Thoracic aorta (tissue), 2 donors: ENCODE measurements at places on chromosomes 3 and 15.

- DNase-seq, result no peak
Measured at GRCh38 chr15:57205996-57206395, 170.3 kb upstream of the CGNL1 start.

DNA sequence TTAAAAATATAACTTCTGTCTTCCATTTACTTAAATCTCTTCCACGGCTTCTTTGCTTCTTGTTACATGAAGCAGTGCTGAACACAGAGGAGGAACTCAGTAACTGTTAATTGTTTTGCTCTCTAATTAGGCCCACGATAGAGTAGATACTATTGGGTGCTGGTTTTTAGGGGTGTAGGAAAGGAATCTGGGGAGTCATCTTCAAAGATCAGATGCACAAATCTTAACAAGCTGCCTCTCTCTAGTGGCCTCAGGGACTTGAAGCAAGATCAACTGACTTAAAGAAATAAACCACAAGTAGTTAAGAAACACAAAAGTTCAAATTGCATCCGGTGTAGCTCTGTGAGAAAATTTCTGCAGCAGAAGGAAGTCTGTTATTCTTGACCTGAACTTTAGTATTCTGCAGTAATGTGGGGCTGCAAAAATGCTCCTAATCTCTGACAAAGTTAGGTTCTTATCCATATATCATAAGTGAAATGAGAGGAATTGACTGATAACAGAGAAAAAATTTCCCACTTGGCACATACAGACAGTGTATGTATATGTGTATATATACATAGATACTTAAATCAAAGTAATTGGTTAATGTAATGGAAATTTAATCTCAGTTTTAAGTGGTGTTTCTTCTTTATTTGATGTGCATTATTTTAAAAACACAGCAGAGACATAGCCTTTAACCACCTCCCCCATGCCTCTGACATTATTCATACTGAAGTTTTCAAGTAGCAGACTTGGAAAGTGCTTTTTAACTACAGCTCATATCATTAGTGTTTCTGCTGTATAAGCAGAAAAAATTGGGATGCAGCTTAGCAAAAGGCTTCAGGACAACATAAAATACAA, 51.8 kb downstream of the CHST2 start:
- DNase-seq, result no peak

DNA sequence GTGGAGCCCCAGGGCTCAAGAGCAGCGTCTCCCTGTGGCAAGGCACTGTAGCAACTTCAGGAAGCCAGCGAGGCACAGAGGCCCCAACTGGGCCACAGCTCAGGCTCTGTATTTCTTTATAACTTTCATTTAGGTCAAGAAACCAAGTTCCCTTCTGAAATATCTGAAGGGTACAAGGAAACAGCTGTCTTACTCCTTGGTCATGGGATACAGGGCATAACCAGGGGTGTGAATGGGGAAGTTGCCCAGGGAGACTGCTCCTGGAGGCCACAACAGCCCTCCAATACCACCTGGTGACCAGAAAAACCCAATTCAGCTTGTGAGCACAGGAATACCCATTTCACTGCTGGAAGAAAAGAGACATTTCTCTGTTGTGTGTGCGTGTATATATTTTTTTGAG, 13.3 kb upstream of the SPTBN5 start:
- no peak for DNase-seq

- no peak for DNase-seq
Measured at GRCh38 chr3:182412066-182412465, 381.2 kb upstream of the ATP11B start.

GRCh38 chr15:80310776-80311175, 58.8 kb upstream of the CTXND1 start:
- no peak for DNase-seq

DNA sequence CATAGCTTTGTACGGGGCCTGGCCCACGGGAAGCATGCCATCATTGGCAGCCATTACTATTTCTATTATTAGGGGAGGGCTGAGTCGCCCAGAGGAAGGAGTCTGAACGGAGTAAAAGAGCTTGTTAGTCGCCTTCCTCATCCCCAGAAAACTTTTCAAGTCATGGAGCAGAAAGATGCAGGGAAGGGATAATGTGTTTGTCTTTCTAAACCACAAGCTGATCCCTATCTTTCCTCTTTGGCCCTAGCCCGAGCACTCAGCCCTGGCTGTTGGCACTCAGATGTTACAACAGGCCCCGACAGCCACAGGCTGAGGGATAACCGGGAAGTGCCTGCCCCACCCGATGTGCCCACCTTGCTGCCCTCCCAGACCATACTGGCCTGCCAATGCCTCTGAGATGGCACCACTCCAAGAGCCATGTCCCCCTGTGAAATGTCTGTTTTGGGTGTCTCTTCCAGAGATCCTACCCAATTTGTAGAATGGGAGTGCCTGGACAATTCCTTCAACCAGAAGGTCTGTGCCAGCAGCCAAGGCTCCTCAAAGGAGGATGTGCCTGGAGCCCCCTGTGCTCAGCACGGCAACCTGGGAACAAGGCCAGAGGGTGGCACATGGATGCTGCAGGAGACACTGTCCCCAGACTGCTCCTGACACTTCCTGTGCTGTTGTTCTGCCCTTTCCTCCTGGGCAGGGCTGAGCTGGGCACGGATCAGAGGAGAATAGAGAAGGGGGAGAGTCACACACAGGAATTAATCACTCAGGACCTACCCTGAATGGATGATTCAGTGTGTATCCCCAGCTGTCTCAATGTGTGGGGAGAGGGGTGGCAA, 10.8 kb downstream of the PAK6 start:
- DNase-seq, result no peak

- DNase-seq, result no peak
Measured at GRCh38 chr3:45978006-45978761, 17.4 kb downstream of the FYCO1 start.

- DNase-seq, result no peak
Measured at GRCh38 chr3:18987862-18988447, 160.4 kb upstream of the KCNH8 start.

DNA sequence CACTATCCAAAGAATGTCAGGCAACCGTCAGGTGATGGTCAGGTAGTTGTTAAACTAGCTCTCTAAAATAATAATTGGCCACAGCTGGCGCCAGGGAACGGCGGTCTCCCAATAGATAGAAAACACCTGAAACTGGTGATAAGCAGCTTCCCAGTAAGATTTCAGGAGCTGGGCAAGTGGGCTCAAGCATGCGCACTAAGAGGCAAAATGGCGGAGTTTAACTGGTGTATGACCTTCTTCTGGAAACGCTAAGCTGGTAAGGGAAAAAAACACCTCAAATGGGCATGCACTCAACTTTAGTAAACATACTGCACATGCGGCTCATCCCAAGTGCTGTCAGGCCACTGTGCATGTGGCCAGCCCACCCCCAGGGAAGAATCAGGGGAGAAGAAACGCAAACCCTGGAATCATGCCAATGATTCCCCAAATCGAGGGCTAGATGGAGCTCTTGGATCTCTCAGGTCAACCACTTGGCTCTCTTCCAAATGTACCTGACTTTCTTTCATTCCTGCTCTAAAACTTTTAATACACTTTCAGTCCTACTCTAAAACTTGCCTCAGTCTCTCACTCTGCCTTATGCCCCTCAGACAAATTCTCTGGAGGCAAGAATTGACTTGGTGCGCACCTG, 195.0 kb downstream of the ZNF621 start:
- no peak for DNase-seq

DNA sequence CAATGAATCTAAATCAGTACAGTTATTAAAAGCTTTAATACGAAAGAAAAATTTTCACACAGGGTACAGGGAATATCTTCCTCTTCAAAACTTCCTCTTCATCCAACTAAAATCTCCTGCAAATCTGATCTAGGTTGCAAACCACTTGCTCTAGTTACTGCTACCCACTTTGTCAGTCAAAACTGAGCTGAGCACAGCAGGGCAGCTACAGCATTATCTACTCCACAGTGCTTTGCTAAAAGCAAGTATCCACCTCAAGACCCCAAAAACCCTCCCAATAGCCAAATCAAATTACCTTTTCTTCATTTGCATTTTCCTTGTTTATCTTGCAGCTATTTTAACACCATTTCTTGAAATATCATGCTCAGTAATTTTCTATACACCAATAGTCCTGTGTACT, 14.7 kb downstream of the ZNF280D start:
- DNase-seq, result no peak

- no peak for DNase-seq
Measured at GRCh38 chr3:100971798-100972197, 21.4 kb downstream of the ABI3BP start.

DNA sequence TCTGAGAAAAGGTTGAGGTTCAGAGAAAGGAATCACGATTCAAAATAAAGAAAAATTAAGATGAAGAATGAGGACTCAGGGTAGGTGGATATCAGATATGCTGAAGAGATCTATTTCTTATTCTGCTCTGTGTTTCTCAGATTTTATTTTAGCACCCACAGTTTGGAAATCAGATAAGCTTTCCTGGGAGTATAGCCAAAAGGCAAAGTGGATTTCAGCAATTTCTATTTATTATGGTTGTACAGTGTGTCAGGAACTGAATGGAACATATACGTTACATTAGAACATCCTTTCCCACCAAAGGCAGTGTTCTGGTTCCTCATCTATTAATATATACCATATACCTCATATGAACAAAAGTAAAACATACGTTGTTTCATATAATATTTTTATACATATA, 18.9 kb downstream of the PEX5L start:
- no peak for DNase-seq

DNA sequence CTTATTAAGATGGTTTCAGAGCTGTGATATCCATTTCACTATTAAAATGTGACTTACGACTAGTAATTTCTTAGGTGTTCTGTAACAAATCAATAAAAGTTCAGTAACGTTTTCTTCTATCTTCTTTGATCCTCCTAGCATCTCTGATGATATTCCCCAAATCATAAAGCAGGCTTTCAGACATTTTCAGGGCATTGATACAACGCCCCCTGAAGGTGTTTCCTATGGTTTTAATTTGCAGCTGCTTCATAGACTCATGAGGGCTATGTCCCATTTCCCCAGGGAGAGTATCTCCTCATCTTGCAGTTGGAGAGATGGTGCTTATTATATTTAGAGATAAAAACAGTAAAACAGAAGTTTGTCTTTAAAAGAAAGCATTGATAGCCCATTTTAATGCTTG, 246.8 kb upstream of the CNTN3 start:
- DNase-seq, result no peak

- DNase-seq, result no peak
Measured at GRCh38 chr15:36256404-36256807, 323.0 kb upstream of the CDIN1 start.

- DNase-seq, result no peak
Measured at GRCh38 chr3:113141543-113141942, 69.8 kb upstream of the BOC start.

- no peak for DNase-seq
Measured at GRCh38 chr15:36707884-36708435, 128.5 kb downstream of the CDIN1 start.

- DNase-seq, result no peak
Measured at GRCh38 chr3:189756582-189757078, 125.4 kb downstream of the TP63 start.

- DNase-seq, result no peak
Measured at GRCh38 chr15:32942401-32942841, 224.6 kb downstream of the GREM1 start.

DNA sequence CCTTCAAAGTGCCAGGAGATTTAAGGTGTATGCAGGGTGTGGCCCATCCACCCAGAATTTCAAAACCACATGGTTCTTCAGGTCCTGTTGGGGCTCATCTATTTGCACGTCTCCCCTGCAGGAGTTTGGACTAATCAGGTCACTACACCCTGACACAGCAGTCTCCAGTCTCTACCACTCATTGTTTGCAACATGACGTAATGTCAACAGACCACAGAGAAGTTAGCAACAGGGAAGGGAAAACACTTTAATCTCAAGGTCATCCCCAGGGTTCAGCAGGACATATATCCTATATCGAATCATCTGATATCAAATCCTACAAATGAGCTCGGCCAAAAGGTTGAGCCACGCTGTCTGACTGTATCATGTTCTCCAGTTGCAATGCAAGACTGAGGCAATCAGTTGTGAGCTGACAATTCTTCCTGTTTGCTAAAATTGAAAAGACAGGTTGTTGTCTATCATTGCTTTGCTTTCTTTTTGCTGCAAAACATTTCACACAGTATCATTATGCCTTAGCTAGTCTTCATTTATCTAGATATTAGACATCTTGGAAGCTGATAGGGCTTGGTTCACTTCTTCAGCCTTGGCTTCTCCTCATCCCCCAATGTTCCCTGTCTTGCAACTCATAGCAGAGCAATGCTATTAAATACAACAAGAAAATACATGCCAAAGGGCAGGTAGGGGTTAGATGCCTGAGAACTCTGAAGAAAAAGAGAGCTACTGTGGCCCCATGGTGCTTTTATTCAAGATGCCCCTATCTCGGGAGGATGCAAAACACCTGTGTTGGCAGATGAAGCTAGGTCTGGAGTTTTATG, 13.4 kb upstream of the LEKR1 start:
- no peak for DNase-seq

DNA sequence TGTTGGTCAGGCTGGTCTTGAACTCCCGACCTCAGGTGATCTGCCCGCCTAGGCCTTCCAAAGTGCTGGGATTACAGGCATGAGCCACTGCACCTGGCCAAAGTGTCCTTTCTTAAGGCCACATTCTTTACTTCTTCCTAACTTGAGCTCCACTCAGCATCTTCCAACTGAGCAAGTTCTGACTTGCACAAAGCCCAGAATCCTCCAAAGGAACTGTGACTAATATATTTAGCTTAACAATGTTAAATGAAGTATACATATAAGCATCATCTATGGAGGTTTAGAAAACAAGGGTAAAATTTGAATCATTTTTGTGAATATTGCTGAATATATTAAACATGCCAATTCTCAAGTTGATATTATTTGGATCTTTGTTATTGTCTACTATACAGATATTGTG, 93.7 kb downstream of the SHQ1 start:
- DNase-seq, result no peak

GRCh38 chr15:62935300-62936081, 107.1 kb upstream of the TPM1 start:
- DNase-seq, result no peak

DNA sequence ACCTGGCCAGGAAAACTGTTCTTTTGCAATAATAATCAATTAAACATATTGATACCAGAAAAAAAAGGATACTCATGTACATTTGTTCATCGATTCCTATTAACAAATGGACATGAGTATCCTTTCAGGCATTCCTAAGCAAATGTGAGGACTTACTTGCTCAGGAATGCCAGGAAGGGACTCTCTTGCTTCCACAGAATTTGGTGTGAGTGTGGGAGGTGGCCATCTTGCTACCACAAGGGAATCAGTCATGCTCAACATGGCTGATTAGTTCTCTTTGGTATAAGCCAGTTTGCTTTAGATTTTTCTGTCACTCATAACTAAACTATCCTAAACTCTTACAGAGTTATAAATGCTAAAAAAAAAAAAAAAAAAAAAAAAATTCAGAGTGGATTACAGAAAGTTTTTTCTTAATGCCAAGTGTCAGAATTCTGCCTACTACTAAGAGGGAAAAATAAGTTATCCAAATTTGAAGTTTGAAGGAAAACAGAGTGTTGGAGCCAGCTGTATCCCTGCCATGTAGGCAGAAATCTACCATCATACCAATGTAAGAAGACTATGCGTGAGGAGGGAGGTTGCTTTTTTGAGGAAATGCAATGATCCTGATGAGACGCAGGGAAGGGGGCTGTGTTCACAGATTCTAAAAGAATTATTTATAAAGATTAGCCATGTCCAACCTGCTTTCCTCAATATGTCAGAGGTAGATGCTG, 98.7 kb downstream of the PLD1 start:
- DNase-seq, result no peak
